ENCODE measurements at places on chromosomes 3 and 15.

DNA sequence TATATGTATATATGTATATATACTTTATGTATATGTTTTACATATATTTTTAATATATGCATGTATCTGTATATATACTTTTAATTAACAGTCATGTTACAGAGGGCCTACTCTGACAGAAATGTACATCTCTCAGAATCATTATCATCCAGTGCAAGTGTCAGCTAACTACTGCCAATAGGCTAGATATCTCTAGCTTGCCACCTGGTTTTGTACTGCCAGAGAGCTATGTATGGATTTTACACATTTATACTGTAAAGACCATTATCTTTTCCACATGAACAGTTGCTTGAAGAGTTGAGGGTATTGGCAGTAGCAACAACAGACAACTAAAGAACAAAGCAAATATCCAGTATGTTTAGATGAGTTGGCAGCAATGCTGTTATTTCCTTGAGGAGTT lies 99.7 kb upstream of the VGLL3 start:
- no peak for DNase-seq

- DNase-seq: no peak
Observed at GRCh38 chr3:23804441-23805209, 1.1 kb upstream of the UBE2E1 start.

GRCh38 chr3:169072494-169072893 lies 591.0 kb downstream of the MECOM start:
- DNase-seq: no peak

GRCh38 chr15:34241376-34242330 lies 16.8 kb downstream of the EMC4 start:
- DNase-seq: peak; percentile 44

DNA sequence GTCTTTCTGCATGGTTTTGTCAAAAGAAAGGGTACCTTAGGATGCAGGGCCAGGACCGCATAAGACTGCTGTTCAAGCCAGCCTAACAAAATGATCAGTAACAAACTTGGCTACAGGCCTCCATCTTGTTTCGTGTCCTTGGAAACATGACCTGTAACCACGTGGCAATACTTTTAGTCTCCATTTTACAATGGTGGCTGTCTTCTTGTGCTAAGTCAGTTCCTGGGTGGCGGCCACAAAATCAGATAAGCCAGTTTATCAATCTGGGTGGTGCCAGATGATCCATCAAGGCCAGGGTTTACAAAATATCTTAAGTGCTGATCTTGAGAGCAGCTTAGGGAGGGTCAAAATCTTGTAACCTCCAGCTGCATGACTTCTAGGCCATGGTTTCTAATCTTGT lies 57.1 kb upstream of the GK5 start:
- DNase-seq: peak; percentile 8

DNA sequence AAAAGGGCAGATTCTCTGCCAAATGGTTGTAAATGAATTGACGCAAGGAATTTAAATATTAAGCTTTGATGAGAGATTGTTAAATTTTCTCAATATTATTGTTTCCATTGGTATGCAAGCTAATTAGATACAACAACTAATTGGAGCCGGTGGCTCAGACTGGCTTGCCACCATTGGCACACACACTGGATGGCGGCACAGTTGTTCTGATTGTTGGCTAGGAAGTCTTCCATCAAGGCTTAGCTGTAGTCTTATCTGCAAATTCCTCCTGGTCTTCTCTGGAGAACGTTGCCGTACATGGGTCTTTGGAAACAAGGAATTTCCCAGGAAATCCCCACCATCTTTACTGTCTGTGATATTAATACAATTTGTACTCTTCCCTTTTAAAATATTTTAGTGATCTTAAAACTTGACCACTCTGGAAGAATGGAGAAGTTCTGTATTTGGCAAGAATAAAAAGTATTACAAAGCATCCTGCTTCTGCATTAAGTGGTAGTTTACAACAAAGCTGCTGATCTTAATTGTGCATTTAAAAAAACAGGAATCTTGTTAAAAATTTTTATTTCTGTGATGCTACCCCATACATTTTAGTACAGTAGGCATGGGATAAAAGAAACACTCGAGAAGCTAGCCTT lies 126.5 kb downstream of the UBE2E2 start:
- no peak for DNase-seq

GRCh38 chr3:117710501-117710900 lies 1000.9 kb downstream of the TUSC7 start:
- DNase-seq: no peak
